Cerebellar cortex (tissue), 1 donor: ENCODE measurements at places on chromosomes 4 and X.
A peak's percentile ranks its signal among the peaks of the same experiment; 100 is the strongest.

- no peak for DNase-seq
Observed at GRCh38 chr4:2036327-2036726, 22.8 kb upstream of the NAT8L start.

DNA sequence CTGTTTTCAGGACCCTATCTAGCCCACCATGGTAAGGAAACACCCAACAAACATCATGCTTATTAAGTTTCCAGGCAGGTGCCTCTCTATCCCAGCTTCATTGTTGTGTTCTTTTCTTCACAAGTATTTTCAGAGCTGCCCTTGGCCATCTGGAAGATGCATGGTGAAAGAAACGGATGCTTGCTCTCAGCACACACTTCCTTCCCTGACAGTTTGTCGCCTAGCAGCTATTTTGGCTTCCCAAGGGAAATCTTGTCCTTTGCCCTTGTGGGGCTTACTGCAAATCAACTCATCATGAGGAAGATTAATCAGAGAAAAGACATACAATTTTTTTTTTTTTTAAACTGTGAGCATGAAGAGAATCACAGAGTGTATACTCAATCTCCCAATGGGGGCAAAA lies 128.8 kb downstream of the ASMT start:
- no peak for DNase-seq

DNA sequence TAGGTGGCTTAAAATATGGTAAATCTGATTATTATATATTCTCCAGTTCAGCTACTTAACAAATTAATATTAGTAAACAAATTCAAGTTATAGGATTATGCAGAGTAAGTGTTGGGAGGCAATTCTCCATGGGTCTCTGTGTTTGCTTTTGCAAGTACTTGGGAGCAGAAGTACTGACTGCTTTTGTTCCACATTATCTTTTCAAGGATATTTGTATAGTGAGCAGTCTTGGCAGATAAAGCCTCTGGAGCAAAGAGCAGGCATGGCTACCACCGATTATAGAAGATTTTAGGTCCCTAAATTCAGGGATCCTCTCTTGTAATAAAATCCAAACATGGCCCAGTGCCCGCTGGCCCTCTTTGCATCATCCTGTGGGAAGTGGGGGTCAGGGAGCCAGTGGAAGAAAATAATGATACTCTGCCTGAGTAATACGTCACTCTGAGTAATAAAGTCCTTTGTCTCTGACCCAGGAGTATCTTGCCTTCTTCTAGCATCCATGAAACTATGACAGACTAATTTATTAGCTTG lies 23.2 kb downstream of the NDNF start:
- no peak for DNase-seq

GRCh38 chrX:69618803-69619202 lies 2.9 kb downstream of the EDA start:
- DNase-seq, result peak; percentile 44

- no peak for DNase-seq
Observed at GRCh38 chr4:133129237-133129636, 19.9 kb upstream of the PCDH10 start.
